ENCODE measurements at places on chromosomes 13 and 19.

GRCh38 chr13:99307247-99307646, at the start of gene GPR183:
TSS of gene GPR183 (minus strand) at chr13:99307399. CDS start at chr13:99296145, 11,254 bp downstream.
- no peak for DNase-seq

GRCh38 chr13:107999751-108000150, 215.6 kb downstream of the LIG4 start:
- DNase-seq: no peak

DNA sequence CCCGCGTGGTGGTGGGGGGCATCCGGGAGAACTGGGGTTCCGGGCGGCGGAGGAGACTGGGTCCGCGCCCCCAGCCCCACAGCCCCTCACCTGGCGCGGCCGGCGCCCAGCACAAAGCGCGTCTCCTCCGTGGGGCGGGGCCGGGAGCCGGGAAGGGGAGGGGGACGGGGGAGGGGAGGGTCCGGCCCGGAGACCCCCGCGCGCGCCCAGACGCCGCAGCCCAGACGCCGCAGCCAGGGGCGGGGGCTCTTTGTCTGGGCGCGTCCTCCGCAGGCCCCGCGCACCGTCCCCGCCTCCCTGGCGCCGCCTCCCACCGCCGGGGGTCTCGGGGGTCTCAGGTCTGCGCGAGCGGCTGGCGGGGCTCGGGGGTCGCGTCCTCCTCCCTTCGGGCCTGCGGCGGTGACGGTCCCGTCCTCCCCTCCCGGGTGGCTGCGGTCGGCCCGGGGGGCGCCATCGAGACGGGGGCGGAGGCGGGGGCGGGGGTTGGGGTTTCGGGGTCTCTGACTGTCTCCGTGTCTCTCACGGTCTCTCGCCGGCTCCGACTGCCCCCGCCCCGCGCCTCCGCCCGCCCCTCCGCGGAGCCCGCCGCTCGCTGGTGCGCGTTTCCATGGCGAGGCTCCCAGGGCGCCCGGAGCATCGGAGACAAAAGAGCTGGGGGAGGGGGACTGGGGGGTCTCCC, at the start of gene PLPPR3:
Gene PLPPR3, minus strand, starts transcription at position 131 of the 679 bp plus-strand sequence. CDS start 396 bp downstream, outside the sequence.
- DNase-seq: no peak

DNA sequence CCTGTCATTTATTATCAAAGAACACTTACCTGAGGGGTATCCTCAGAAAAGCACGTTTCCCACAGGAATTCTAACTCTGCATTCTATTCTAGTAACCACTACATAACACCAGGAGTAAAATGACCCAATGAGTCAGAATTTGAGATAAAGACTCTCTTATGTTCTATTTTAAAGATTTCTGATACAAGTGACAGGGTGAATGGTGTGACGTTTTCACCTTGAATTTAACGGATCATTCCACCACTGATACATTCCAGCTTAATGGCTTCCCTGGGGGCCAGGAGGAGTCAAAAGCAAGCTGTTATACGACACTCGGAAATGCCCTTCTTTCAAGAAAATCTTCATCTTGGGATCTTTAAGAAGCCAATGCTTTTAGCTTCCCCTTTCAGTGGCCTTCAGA, 55.2 kb downstream of the SLC7A1 start:
- DNase-seq: no peak
